ENCODE measurements at places on chromosomes 13 and 19.

DNA sequence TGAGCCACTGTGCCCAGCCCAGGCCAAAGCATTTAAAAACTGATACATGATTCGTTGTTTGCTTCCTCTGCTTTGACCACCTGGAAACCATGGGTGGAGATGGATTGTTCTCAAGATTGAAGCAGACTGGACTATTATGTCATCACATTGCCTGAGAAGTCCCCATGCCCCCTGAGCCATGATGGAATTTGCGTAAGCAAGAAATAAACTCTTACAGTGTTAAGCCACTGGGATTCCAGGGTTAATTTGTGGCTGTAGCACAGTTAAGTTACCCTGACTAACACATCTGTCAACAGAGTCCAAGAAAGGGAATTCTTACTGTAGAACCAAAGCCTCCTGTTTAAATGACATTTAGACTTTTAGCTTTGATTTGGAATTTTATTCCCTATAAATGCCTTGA lies 19.4 kb upstream of the DHRS12 start:
- no peak for DNase-seq

DNA sequence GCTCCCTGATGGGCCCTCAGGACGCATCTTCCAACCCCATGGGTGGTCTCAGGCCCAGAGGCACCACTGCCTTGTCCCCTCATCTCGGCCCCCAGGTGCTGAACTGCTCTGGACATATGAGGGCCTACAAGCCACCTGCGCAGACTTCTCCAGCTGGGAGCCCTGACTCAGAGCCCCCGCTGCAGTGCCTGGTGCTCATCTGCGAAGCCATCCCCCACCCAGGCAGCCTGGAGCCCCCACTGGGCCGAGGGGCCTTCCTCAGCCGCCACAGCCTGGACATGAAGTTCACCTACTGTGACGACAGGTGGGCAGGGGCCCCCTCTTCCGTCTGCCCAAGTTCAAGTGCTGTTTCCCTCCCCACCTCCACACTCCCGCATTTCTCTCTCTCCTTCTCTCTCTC lies 12.2 kb downstream of the HIF3A start:
- no peak for DNase-seq

DNA sequence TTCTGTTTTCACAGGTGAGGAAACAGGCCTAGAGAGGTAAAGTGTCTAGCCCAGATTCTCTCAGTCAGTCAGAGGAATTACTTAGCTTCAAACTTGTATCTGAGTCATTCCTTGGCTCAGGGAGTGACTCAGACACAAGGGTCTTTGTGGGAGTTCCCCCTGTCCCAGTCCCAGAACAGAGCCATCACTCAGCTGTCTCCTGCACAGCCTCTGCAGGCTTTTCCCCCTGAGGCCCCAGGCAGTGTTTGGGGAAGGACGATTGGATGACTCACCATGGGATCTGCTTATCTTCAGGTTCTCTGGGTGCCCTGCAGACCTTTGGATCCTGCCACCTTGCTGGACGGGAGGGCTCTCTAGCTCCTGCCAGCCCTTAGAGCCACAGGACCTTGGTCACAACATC lies 13.2 kb downstream of the ZNF793 start:
- DNase-seq: no peak

DNA sequence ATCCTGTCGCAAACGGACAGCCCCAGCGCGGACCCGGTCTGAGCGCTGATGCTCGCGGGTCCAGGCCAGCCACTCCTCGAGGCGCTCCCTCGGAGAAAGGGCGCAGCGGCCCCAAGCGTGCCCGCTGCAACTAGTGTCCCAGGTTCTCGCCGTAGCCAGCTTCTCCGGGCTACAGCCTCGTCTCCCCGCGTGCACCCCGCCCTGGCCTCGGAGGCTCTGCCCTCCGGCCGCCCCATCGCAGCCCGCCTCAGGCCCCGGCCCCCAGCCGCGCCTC lies 487 bp downstream of the FLT1 start:
- no peak for DNase-seq

All from HepG2 (cell line).